ENCODE measurements at places on chromosomes 6 and 20.

GRCh38 chr6:81800666-81801065, 48.2 kb upstream of the TENT5A start:
- no peak for DNase-seq

DNA sequence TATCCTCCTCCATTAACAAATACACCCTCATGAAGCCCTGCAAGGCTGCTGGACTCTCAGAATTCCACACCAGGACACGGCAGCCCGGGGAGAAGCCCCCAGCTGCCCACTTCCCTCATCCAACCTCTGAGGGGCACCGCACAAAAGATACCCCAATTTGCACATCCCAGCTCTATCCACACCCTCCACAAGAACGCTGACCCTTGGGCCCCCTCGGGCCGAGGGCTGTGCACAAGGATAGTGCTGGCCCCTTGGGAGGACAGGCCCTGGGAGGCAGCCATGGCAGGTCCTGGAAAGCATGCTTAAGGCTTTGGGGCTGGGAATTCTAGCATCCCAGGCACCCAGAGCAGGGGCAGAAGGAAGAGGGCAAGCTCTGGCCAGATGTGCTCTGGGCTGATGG, 112.8 kb upstream of the PRND start:
- DNase-seq: no peak

- no peak for DNase-seq
Measured at GRCh38 chr6:110534731-110535492, 58.5 kb upstream of the SLC22A16 start.

DNA sequence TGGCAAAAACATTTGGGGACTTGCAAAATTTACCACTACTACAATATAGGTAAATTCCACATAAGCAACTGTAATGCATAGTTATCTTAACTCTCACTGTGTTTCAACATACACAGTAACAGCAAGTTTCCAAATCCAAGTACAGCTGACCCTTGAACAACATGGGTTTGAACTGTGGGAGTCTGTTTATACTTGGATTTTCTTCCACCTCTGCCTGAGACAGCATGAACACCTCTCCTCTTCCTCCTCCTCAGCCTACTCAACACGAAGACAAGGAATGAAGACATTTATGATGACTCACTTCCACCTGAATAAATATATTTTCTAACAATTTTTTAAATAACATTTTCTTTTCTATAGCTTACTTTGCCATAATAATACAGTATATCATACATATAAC, 25.6 kb downstream of the MAN1A1 start:
- no peak for DNase-seq
